Hypothalamus (tissue), 51 donors: ENCODE measurements at places on chromosomes 1 and 21.
A peak's percentile ranks its signal among the peaks of the same experiment; 100 is the strongest.

DNA sequence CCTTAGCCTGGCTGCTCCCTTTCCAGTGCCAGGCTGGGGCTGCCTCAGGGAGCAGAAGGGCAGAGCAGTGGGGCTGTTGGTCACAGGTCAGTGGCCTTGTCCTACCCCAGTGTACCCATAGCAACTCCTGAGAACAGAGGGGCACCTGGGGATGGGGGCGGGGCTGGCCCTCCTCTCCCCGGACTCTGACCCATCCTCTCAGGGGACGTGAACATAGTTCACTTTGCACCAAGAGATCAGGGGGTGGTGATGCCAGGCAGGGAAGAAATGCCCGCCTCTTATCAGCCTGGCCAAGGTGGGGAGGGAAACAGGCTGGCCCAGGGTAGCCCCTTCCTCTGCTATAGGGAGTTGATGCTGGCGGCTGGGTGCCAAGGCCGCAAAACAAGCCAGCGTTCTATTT is 4.9 kb downstream of the ETNK2 start:
- DNase-seq, result no peak

- DNase-seq, result no peak
These were observed 1596.9 kb downstream of the PLA2G4A start for GRCh38 chr1:188425687-188426086.

DNA sequence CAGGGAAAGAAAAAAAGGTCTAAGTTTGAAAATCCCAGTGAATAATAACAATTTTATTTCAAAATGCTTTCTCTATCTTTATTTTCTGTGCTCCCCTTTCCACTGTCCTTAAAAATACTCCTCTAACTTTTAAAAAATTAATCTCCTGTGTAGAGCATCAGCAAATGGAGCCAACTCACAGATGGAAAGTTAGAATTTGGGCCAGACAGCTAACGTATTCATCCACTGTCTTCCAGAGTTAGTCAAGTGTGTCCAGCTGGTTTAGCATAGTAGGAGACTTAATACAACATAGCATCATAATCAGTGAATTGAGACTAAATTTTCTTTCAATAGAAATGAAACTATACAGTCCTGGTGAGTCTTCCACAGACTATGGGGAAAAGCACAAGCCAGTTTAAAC is 419.0 kb upstream of the LRRC7 start:
- DNase-seq, result no peak

GRCh38 chr21:37093977-37094376 is 20.9 kb downstream of the TTC3 start:
- no peak for DNase-seq

DNA sequence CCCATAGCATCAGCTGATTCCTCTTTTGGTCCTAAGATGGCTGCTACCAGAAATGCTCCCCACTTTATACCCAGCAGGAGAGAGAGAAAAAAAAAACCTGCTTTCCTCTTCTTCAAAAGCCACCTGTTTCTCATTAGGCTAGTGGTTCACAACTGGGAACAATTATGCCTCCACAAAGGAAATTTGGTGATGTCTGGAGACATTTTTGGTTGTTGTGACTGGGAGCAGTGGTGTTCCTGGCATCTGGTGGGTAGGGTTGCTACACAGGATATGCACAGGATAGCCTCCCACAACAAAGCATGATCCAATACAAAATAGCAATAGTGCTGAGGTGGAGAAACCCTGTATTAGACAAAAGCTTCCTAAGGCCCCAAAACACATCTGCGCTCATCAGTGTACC is 38.5 kb upstream of the SGIP1 start:
- no peak for DNase-seq

DNA sequence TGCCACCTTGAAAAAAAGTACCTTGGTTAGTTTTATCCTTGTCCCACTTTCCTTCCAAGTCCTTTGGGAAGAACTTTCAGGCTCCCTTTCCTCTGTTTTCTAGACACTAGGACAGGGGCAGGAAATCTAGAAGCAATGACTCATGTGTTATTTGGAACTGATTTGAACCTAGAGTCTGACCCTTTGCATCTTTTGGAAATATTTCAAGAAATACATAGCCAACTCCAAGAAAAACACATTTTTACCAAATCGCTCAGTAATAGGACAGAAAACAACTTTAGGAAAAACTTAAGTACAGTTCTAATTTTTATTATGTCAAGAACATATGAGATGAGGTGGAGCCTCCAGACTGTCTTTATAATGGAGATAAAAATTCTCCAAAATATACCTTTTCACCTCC is 292.4 kb downstream of the PTBP2 start:
- no peak for DNase-seq

DNA sequence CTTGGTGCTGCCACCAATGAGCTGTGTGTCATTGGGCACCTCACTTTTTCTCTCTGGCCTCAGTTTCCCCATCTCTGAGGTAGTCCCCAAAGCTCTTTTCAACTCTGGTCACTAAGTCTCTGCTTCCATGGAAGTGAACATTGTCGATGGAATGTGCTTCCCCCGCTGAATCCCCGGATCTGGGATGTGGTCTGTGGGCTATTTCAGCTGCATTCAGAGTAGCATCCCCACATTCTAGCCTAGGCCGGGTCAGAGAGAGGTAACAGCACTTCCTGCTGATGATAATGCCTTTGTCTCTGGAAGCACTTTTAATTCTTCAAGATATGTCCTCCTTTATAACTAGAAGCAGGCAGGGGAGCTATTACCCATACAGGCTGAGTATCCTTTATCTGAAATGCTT is 29.8 kb downstream of the RASSF5 start:
- no peak for DNase-seq

DNA sequence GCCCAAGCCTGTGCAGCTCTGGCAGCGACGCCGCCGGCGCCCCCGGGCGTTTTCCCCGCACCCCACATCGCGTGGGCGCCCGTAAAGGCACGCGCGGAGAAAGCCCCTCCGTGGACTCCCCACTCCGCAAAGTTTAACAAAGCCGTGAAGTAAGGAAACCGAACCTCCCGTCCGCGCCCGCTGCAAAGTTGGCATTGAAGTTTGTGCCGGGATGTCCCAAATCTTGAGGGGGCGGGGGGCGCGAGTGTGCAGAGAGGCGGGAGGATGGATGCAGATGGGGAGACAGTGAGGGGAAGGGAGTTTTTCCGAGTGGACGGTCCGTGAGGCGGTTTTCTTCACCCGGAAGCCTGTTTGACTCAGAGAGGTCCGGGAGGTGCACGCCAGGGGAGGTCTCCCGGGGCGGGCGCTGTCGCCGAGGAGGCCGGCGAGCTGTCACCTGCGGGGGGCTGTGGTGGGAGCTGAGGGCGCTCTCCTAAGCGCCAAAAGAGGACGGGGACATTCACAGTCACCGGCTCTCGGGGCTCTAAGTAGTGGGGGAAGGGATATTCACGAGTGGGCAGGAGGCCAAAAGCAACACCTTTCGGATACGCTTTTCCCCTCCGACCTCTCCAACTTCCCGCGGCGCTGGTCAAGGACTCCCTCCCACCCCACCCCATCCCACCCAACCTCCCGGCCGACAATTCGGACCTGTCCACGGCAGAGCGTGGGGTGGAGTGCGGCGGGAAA is 1.3 kb downstream of the WLS start:
- DNase-seq, result no peak

DNA sequence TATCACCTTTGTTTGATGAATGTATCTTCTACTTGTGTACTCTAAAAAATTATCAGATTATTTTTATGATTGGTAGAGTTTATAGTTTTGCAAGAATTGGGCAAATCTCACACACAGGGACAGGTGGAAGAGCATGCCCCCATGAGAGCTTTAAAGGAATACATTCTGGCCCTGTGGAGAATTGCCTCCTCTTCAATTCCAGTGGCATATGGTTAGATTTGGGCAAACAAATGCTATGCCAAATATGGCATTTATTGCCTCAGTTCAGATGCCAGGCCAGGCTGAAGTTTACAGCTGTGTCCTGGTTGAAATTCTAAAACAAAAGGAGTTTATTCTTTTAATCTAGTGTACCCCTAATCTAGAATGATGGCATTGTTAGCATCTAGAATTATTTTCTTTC is 162.4 kb upstream of the CACYBP start:
- DNase-seq, result no peak

GRCh38 chr1:55285834-55286233 is 70.7 kb upstream of the USP24 start:
- no peak for DNase-seq

- DNase-seq, result no peak
These were observed 20.0 kb upstream of the CPT2 start for GRCh38 chr1:53176452-53177208.

DNA sequence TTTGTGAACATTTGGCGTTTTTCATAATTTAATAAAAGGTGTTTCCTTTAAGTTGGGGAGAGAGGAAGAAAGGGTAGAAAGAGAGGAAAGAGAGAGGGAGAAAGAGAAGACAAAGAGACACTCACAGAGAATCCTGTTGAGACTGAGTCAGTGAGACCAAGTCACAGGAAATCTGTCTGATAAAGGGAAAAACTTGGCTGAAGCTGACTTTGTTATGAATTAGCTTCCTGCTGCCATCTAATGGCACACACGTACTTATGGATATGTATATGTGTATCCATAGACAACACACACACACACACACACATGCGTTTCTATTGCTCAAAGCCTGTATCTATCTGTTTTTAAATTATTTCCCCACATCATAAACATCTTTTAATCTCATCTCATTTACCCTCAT is 42.5 kb upstream of the DISC1 start:
- DNase-seq, result no peak

DNA sequence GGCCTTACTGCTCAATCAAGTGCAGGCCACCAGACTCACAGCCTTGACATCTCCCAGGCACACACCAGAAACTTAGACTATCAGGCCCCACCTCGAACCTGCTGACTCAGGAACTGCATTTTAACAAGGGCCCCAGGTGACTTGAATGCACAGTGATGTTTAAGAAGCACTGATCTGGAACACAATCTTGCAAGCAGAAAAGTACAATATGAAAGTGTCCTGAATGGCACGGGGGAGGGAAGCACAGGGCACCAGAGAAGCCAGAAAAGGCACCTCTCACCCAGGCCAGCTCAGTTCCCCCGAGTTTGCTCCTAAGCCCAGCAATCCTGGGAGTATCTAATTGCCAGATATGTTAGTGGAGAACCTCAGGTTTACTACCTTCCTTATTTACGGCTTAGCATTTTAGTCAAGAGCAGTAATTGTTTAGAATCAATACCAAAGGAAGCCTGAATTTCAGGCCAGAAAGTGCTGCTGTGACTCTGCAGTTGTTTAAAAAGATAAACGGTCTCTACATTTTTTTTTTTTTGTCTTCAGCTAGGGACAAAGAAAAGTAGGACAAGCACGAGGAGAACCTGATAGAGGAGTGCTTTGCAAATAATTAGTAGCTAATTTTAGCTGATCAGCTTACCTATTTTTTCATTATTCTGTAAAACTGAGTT is 50.9 kb upstream of the CDC42BPA start:
- no peak for DNase-seq

DNA sequence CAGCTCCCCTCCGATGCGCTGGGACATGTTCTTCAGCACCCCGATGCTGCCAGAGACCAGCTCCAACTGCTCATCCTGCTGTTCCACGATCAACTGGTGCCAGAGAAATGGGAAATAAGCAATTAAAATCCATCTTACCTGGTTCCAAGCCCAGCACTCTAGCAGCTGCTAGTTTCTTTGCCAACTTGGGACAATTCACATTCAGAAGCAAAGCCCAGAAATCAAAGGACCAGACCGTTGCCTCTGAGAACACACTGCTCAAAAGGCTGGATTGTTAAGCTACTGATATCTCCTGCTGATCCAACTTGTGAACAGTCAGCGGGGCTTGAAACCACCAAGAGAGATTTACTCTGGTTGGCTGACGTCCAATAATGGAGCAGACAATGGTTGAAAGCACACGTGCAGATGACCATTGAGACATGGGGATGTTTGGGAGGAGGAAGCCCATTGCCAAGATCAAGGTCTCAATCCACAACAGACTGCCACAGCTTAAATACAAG is 34.4 kb downstream of the STX6 start:
- no peak for DNase-seq

DNA sequence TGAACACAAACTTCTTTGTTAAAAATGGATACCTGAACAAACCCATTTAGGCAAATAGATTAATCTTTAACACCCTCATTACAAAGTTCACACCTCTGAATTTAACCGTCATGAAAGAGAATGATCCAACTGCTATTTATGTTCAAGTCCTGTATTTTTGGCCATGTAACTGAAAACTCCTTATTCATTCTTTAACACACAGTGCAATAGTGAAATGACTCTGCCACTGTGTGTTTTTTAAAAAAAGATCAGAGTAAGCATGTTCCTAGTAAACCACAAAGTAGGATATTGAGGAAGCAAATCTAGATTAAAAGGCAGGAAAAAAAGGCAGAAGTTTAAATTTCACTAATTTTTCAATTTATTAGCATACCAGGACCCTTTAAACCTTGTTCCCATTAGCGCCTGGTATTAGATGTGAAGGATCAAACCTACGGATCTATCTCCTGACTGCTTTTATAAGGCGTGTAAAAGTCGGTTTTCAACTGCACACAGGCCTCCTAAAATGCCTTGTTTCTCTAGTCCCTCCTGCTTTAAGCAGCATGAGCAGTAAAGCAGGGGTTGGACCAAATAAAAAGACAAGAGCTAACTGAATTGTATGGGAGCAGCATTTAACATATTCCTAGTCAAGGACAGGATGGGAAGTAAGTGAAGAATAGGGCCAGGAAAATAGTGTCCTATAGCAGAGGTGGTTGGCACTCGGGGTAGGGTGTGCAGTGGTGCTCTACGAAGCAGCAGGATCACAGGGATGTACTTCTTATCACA is 33.4 kb downstream of the NUCKS1 start:
- DNase-seq, result no peak

DNA sequence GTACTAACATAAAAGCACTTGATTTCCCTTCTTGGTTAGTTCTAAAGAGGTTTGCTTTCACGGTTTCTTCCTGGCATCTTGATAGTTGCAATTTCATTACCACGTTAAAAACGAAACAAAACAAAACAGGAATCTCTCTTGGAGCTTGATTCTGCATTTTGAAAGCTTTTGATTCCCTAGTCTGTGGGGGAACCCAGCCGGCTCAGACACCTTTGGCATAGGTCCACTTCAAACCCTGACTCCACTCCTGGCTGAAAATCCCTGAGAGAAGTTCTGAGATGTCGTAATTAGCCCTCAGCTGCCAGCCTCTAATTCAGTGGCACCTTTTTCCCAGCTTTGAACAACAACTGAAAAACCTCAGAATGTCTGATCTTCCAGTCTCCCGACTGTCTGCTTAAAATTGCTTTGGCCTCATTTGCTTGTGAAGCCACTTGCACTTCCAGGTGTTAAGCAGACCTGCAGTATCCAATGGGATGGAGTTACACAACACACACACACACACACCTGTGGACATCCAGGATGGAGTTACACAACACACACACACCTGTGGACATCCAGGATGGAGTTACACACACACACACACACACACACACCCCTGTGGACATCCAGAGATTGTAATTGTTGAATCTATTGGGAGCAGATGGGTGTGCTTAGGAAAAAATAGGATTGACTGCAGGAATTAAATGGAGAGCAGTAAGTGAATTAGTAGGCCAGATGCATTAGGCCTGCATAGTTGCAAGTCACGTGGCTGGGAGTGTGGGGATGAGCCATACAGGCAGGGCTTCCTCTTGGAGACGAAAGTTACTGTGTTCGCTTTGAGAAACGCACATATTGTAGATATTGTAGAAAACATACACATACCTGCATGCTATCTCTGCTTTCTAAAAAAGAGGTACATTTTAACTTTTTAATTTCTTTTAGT is 285.6 kb upstream of the FMN2 start:
- no peak for DNase-seq

- DNase-seq, result peak; percentile 8
These were observed 87.2 kb downstream of the SYT2 start for GRCh38 chr1:202623075-202623474.
